ENCODE measurements at places on chromosomes 4 and X.

- no peak for DNase-seq
These were observed 68.7 kb downstream of the APBB2 start for GRCh38 chr4:41145571-41146078.

DNA sequence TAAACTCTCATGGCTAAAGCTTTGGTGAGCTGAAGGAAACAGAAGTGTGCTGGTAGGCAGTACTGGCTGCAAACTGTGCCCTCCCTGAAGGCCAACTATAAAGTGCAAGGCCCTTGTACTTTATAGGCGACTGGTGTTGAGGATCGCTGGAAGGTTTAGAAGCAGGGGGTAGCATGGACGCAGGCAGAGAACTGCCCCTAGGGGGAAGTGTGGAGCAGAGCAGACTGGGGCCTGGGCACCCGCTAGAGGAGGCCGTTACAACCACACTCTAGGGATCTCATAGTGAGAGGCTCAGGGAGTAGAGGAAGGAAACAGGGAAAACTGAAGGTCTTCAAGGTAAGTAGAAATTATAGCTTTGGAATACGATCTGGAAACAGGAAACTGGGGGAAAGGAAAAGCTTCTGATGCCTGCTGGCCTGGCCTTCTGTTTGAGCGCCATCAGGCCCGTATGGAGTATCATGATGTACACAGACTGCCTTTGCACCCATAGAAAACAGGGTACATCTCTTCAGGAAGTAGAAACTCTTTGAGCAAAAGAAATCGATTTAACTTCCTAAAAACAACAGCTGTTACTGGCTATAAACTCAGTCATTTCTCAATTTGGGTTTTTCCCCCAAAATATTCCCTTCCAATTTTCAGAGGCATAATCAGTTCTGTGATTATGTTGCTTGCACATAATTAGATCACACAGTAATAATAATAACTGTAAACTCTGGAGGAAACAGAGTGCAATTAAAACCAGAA, 23.9 kb upstream of the TMSB4X start:
- no peak for DNase-seq

DNA sequence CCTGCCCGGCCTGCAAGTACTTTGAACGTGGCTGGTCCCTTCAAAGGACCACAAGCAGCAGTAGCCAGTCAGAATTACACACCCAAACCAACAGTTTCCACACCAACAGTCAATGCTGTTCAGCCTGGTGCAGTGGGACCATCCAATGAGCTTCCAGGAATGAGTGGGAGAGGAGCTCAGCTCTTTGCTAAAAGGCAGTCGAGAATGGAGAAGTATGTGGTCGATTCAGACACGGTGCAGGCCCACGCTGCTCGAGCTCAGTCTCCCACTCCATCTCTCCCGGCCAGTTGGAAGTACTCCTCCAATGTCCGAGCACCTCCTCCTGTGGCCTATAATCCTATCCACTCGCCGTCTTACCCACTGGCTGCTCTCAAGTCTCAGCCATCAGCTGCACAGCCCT, 104.4 kb upstream of the MYOZ2 start:
- DNase-seq, result no peak

DNA sequence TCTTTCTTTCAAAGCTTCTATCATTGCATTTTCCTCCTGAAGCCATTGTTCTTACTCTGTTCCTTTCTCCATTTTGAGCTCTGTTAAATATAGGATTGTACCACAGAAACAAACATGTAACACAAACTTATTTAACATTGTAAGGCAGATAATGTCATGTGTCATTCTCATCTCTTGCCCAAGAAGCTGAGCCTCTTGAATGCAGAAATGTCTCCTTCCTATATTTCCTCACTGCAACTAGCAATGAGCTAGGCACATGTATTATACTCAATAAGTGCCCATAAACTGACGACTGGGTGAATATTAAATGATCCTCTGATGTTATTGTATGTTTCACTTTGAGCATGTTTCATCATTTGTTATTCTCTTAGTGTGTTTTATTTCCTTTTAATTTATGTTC, 56.7 kb upstream of the SLC7A11 start:
- DNase-seq, result no peak

Measured in stimulated activated CD8-positive, alpha-beta memory T cell treated with anti-CD3 and anti-CD28 coated beads, Interleukin-7, amount 100 ng/mL, for 24 hours (primary cell).